ENCODE measurements at places on chromosomes 16 and 17. TPM values are rescaled to one million over a fixed set of nuclear protein-coding genes. Genes with fewer than 3 reads are reported as not detected.
A peak's percentile ranks its signal among the peaks of the same experiment; 100 is the strongest.

- H3K27me3 ChIP-seq: no peaks in the 10 kb centered on the region
- no peaks in the 10 kb centered on the region for H3K36me3 ChIP-seq
- no peak overlapping the region for H3K4me3 ChIP-seq
- peaks cover 58% of the 10 kb centered on the region for H3K4me1 ChIP-seq
Measured at GRCh38 chr17:40333781-40334448, 24.9 kb downstream of the RARA start.

DNA sequence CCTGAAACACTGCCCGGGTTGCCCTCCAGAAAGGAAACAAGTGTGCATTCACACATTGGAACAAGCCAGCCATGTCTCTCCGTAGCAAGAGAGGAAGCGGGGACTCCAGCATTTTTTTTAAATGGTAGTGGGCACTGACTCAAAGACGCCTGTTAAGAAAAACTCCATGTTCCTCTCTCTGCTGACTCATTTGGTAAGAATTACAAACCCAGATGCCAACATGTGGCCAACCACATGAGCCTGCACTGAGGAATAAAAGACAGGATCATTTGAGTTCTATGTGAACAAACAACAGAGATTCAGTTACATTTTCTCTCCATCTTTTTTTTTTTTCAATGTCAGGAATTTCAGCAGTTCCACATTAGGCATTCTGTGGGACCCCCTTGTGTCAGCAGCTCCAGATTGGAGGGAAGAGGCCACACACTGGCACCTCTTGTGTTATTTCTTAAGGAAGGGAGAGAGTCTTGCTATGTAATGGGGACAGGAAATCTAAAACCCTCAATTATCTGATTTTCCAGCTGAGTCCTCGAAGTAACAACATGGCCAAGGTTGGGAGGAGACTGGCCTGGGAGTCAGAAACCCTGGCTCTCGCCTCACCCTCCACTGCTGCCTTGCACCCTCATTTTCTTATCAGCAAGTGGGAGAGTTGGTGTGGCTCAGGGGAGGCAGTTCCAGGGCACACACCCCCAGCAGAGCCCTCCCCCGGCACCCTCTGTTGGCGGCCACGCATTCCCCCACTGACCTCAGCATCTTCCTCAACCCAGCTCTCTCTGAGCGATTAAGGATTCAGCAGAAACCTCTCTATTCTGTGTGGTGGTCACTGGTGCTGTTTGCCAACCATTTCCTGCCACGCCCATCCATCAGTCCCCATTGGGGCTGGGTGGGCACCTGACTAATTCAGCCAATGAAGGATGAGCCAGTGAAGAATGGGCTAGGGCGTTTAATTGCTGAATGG is 173.0 kb downstream of the FOXL1 start:
- H3K4me3 ChIP-seq: no peak overlapping the region
- no peaks in the 10 kb centered on the region for H3K36me3 ChIP-seq
- H3K27ac ChIP-seq: no peak overlapping the region

DNA sequence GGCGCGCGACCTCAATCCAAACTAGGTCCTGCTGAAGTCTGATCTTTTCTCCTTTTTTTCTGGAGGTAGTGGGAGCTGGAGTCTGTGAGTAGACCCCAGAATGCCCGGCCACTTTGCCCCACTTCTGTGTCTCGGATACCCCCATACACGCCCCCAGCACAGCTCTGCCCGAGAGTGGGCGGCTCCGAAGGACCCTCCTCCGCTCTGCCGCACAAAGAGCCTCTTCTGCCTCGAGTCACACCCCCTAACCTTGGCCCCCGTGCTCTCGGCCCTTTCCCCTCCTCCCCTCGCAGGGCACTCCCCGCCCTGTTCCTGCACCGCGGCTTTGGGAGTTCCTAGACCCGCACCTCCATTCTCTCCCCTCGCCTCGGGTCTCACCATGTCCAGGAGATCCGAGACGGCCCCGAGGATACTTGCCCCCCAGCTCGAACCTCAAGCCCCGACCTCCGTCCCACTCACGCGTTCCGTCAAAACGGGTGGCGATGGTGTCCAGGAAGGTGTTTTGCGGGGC is 476 bp downstream of the KCNH4 start:
- no peaks in the 10 kb centered on the region for H3K36me3 ChIP-seq
- H3K27me3 ChIP-seq: no peaks in the 10 kb centered on the region
- no peak for DNase-seq
- H3K27ac ChIP-seq: no peak overlapping the region
- H3K4me3 ChIP-seq: peak overlapping the region; percentile 19

DNA sequence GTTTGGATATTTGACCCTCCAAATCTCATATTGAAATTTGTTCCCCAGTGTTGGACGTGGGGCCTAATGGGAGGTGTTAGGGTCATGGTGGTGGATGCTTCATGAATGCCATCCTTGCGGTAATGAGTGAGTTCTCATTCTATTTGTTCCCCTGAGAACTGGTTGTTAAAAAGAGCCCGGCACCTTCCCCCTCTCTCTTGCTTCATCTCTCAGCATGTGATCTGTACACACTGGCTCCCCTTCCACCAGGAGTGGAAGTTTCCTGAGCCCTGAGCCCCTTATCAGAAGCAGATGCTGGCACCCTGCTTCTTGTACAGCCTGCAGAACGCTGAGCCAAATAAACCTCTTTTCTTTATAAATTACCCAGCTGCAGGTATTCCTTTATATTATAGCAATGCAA is 25.6 kb downstream of the PIK3R6 start:
- no peak overlapping the region for H3K4me3 ChIP-seq
- no peaks in the 10 kb centered on the region for H3K4me1 ChIP-seq
- no peak for DNase-seq

DNA sequence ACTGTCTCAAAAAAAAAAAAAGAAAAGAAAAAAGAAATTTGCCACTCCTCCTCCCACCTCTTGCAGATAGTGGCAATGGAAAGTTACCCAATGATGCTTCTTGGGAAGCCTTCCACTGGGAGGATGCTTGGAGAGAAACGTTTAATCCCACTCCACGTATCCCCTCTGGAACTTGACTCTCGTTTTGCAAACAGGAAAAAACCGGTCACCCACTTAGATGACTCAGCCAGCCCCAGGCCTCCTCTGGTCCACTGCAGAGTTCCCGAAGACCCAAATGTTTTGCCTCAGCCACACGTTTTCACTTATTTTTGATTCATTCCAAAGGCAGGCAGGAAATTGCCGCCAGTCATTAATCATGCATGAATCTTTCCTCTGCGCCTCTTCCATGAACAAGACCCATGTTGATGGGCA is 9.3 kb upstream of the TNFRSF17 start:
- no peak overlapping the region for H3K27ac ChIP-seq
- H3K27me3 ChIP-seq: no peaks in the 10 kb centered on the region
- no peaks in the 10 kb centered on the region for H3K36me3 ChIP-seq
- DNase-seq: no peak
- no peaks in the 10 kb centered on the region for H3K4me1 ChIP-seq
- H3K4me3 ChIP-seq: no peak overlapping the region

- H3K4me3 ChIP-seq: no peak overlapping the region
- DNase-seq: no peak
- no peaks in the 10 kb centered on the region for H3K36me3 ChIP-seq
- H3K27me3 ChIP-seq: no peaks in the 10 kb centered on the region
- H3K4me1 ChIP-seq: no peaks in the 10 kb centered on the region
Measured at GRCh38 chr17:34816848-34817247, 144.4 kb downstream of the CCT6B start.

GRCh38 chr16:73558219-73558618 is 510.3 kb upstream of the ZFHX3 start:
- DNase-seq: no peak
- no peaks in the 10 kb centered on the region for H3K27me3 ChIP-seq
- no peaks in the 10 kb centered on the region for H3K36me3 ChIP-seq
- H3K4me3 ChIP-seq: no peak overlapping the region
- no peaks in the 10 kb centered on the region for H3K4me1 ChIP-seq

Gene C1QL1
- total RNA-seq: not detected

Gene MYCBPAP
- 5.6 TPM for total RNA-seq

Gene HAS3
- 2.4 TPM for total RNA-seq

Gene TBC1D28
- total RNA-seq: not detected

Measured in ovary (tissue), 10 donors.